ENCODE measurements at places on chromosomes 1 and 21.

GRCh38 chr1:27521336-27521831, 31.4 kb upstream of the WASF2 start:
- peak; percentile 47 for DNase-seq

GRCh38 chr1:177586429-177586828, 383.4 kb downstream of the SEC16B start:
- DNase-seq, result no peak

GRCh38 chr21:14403681-14404318, 20.9 kb upstream of the HSPA13 start:
- DNase-seq, result peak; percentile 52

GRCh38 chr1:179775009-179775408, 31.9 kb downstream of the FAM163A start:
- no peak for DNase-seq

DNA sequence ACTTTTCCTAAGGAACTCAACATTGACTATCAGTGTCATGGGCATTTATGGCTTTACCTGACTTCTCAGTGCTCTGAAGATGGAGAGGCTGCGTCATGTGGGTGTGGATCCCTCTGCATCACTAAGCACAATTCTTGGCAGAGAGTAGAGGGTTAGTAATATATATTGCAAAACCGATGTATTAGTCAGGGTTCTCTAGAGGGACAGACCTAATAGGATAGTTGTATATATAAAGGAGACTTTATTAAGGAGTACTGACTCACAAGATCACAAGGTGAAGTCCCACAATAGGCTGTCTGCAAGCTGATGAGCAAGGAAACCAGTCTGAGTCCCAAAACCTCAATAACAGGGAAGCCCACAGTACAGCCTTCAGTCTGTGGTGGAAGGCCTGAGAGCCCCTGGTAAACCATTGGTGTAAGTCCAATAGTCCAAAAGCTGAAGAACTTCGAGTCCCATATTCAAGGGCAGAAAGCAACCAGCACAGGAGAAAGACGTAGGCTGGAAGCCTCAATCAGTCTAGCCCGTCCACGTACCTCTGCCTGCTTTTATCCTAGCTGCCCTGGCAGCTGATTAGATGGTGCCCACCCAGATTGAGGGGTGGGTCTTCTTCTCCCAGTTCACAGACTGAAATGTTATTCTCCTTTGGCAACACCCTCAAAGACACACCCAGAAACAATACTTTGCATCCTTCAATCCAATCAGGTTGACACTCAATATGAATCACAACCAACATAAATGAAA, 159.7 kb upstream of the NRIP1 start:
- DNase-seq, result no peak

- DNase-seq, result no peak
Measured at GRCh38 chr21:45097827-45098387, 23.5 kb downstream of the ADARB1 start.

DNA sequence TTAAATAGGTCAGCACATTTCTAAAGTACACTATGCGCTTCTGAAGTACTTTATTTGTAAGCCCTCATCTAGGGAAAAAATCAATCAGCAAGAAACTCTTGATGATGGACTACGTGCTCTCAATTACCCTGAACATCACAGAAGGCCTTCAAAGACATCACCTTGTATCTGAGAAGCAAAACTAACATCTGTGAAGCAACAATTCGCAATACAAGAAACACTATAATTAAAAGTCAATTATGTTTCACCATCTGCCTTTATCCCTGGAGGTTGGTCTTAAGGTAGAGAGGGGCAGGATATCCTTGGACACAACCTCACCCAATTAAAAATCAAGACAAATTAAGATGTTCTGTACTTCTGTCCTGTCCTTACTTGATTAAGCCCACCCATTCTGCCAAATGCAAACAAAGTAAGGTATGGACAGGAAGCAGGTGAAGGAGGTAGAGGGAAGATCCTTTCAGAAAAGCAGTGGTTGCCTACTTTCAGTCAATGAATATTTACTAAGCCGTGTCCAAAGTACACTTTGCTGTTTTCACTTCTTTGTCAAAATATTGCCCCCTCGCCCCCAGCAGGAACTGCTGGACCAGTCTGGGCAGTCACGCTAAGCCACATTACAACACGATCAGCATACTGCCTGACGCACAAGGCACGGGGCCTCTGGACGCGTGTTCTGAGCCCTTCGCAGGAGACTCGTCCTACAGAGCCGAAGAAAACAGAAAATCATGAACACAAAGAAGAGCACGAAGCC, 887 bp downstream of the SLC19A2 start:
- peak; percentile 42 for DNase-seq

DNA sequence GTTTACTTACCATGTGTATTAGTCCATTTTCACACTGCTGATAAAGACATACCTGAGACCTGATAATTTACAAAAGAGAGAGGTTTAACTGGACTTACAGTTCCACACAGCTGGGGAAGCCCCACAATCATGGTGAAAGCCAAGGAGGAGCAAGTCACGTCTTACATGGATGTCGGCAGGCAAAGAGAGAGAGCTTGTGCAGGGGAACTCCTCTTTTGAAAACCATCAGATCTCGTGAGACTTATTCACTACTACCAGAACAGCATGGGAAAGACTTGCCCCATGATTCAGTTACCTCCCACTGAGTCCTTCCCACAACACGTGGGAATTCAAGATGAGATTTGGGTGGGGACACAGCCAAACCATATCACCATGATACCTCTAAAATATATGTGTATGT, 39.3 kb upstream of the ERRFI1 start:
- no peak for DNase-seq

- DNase-seq, result no peak
Measured at GRCh38 chr1:178121883-178122282, 28.0 kb downstream of the RASAL2 start.

DNA sequence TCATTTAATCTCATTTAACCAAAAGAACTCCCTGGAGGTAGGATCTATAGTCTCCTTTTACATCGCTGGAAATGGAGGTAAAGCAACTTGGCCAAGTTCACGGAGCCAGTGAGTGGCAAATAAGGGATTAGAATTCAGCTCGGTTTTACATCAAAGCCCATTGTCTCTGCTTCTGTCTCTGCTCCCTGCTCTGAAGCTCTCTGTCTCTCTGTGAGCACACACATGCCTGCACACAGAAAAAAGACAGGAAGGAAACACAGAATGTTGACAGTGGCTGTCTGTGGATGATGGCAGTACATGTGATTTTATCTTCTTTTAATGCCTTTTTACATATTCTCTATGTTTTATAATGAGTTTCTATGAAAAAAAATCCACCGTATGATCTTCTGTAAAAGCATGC, 8.9 kb upstream of the DHRS3 start:
- no peak for DNase-seq

DNA sequence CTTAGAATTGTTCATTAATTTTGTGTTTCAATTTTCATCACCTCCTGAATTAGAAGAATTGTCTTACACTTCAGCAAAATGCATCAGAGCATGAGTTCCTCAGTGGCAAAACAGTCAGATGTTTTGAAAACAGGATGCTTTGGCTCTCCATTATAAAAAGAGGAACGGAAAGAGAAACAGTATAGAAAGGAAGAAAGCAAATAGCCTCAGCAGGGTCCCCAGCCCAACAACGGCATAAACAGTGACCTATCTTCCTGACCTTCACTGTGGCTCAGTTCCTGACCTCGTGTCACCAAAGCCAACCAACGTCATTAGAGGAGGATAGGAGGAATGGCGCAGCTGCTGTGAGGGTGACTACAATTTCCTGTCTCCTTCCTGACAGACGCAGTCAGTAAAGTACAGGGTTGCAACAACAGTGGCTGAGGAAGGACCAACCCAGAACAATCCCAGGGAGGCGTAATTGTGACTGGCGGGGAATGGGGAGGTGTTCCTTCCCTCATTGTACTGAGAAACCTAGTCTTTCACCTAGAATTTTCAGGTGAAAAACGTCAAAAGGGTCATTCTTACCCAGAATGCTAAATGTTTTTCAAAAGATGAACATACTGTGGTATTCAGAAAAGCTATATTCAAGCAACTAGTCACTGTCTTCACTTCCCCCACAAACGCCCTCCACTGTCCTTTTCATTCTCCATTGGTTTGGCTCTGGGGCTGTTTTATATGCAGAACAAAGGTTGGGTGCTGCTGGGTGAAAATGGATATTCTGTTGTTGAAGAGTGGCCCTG, 197.9 kb upstream of the SGIP1 start:
- DNase-seq, result peak; percentile 90

All from CD4-positive, alpha-beta T cell treated with Interleukin-17A for 1 hour (primary cell).